ENCODE measurements at places on chromosomes 5 and 9.
A peak's percentile ranks its signal among the peaks of the same experiment; 100 is the strongest.

- DNase-seq: peak; percentile 74
Measured at GRCh38 chr5:2207416-2208238, 324.9 kb upstream of the IRX4 start.

GRCh38 chr9:124262649-124262972 is 4.9 kb downstream of the NEK6 start:
- peak; percentile 72 for DNase-seq

GRCh38 chr5:175867587-175868347 is 3.6 kb upstream of the CPLX2 start:
- DNase-seq: peak; percentile 74

DNA sequence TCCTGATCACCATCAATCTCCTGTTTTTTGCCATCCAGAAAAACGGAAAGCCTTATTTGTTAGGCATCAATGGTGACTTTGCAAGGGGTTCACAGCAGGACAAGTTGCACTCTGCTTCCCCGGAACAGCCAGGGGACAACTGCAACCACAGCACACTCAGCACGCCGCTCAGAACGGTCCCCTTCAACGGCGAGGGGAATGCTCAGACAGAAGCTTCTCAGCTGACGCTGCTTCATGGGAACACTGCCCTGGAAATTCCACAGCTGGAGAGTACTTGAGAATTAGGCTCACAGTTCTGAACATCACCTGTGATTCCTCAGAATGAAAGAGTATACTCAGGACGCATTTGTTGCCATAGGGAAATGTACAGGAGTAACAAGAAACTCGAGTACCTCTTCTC is 40.1 kb upstream of the PLPP6 start:
- DNase-seq: no peak

DNA sequence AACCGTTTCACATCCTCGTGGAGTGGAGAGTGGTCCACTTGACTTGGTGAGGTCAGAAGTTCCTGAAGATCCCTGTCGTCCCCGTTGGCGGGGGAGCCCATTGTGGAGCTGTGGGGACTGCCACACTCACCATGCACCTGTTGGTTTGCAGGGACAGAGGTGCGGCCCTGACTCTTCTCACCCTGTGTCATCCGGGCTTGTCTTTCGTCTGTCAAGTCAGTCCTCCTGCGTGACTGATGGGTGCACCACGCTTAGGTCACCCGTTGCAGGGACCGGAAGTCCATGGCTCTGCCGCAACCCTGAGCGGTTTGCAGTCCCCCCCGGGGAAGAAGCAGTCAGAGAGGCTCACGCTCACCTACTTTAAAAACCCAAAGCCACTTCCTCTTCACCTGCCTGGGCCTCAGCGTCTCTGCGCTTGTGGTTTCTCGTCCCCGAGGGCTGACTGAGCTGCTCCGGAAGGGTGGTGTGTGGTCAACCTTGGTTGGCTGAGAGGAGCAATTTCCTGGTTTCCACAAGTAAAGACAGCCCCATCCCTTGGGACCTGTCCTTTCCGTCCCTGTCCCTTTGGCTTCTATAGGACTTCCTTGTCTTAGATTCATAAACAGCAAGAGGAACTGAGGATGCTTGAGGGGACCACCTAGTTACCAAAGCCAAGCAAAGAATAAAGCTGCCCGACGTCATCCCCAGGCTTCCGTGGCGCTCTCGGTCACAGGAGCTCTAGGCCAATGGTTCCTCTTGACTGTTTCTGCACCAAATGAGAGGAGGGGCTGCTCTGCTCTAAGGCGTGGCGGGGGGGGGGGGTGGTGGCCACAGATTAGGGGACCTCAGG is 53.2 kb downstream of the USP20 start:
- DNase-seq: no peak

GRCh38 chr5:94691291-94691690 is 72.8 kb downstream of the SLF1 start:
- DNase-seq: no peak

DNA sequence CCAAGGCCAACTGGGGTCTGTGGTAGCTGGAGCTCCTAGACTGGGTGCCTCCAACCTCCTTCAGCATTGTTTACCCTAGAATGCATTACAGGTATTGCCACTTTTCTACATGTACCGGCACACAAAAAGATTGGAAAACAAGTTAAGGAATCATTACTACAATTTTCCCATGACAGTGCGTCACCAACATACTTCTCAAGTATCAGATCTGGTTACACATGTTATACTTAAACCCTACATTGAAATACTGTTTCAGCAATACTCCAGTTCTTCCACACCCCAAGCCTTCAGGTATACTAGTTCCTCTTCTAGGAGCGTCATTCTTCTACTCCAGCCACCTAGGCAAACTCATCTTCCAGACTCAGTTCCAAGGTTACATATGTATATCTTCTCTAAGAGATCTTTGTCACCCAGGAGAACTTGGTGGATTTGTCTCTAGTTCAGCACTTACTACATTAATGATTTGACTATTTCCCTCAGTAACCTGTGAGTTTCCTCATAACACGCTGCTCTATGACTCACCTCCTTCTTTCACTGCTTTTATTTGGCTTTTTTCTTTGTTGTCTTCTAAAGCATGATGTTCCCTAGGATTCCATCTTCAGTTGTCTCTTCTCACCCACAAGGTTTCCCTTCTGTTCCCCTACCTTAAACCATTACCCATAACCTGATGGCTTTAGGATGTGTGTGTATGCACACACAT is 217.0 kb downstream of the AP3B1 start:
- DNase-seq: no peak

GRCh38 chr5:107428303-107428813 is 242.4 kb downstream of the EFNA5 start:
- DNase-seq: no peak

DNA sequence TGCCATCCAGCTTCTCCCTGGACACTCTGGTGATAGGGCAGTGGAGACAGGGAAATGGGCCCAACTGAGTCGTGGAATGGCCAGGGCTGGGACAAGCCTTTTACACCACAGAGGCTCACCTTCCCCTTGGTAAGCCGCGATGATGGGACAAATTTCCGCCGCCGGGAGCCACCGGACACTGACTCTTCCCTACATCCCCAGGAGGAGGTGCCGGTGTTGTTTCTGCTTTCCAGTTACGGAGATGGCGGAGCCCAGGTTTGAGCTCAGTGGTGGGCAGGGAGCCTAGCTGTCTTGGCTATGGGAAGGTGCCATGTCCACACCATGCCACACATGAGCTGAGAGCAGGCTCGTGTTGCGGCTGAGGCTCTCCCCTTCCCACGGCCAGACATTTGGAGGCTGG is 19.9 kb upstream of the WNK2 start:
- DNase-seq: no peak

DNA sequence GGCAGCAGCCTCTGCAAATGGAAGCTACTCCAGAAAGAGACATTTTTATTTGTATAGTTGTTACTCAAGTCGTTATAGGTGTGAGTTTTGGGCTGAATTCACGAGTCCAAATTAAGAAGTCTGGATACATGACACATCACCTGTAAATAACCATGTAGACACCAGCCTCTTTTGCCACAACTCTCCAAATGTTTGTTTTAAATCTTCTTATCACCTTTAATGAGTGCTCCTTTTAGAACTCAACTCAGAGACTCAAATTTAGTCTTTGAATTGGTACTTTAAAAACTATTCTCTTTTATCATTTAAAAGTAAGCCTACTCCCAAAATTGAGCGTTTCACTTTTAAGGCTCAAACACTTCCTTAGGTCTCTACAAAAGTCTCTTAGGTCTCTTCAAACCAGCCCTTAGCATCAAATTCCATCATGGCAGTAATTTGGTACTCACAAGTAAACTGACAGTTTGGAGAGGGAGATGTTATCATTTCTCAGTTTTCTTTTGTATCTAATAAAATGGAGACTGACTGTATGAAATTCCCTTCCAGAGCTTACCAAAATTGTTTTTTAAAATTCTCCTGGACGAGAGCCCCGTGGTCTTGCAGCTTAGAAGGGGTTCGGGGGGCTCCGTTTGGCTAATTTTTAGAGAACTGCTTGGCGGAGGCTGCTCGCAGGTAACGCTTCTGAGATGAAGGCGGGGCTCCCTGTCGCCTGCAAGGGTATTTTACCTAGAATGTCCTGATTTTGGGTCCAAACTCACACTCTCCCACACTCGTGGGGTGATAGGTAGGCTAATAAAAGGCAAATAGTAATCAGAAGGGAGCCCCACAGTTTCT is 194.6 kb downstream of the MEF2C start:
- no peak for DNase-seq

DNA sequence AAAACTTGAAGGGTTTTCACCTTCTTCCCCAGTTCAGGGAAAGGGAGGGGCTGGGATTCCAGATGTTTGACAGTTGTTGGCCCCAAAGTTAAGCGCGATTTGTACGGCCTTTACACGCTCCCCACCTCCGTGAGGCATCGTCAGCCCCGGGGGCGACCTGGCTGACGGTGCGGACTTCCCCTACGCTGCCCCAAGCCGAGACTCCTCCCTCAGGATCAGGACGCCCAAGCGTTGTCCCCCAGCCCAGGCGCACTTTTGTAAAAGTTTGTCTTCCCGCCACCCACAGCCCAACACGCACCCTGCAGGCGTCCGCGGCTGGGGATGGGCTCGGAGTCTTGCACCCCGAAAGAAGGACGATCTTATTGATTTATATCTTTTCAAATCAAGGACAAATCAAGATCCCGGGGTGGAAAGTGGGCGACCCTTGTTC is 713 bp downstream of the MOB3B start:
- peak; percentile 80 for DNase-seq

GRCh38 chr5:136686192-136686872 is 321.0 kb upstream of the TRPC7 start:
- peak; percentile 92 for DNase-seq

GRCh38 chr5:108730617-108731340 is 16.9 kb upstream of the FER start:
- DNase-seq: no peak

GRCh38 chr5:147081311-147081764 is 153.5 kb upstream of the STK32A start:
- no peak for DNase-seq

DNA sequence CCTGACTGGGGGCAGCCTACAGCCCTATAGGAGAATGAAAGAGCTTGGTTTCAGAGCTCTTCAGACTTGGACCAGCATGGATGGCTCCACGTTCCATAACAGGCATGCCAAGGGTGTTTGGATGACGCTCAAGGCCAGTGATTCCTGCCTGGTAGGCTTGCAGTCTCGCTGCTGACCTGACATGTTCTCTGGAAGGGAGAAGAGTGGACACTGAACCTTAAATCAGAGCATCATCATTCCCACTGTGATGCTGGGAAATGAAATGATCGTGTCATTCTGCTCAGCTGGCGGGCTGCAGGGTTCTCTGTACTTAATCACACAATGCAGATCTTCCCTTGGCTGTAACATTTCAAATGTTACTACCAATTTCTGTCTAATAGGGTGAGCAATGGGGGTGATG is 57.0 kb downstream of the CFAP90 start:
- DNase-seq: no peak

GRCh38 chr5:171092194-171092593 is 216.9 kb upstream of the TLX3 start:
- DNase-seq: peak; percentile 10

DNA sequence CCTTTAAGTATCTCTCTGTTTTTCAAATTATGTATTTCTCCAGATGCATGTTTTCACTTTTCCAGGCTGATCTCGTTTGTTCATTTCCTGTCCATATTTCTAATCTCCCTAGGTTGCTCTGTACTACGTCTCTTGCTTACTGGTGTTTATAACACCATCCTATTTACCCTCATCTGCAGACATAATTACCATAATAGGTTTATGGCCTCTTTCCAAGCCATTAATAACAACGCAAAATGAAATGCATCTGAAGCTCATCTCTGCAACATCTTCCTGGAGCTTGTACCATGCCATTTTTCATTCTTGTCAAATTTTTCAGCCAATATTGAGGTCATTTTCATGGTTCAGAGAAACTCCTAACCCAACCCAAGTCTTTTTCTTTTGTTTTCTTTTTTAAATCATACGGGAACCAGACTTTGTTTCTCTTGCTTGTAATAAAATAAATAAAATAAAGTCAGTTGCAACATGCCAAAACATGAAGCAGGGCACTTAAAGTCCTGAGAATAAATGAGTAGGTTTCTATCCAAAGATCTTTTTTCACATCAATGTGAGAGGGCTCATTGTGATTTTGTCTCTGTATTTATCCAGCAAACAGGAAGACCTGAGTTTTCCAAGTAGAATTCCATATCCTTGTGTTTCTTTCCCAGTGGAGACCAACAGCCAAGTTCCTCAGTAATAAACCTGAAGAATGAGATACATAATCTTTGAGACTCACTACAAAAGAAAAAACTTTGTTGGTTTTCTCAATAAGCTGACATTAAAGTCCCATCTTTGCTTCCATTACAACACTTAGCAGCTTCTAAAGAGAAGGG is 37.0 kb downstream of the DPYSL3 start:
- DNase-seq: no peak

- no peak for DNase-seq
Measured at GRCh38 chr9:122179690-122180074, 20.0 kb downstream of the MORN5 start.

- DNase-seq: peak; percentile 95
Measured at GRCh38 chr5:79181419-79182022, 54.4 kb upstream of the JMY start.

- no peak for DNase-seq
Measured at GRCh38 chr5:56389261-56389660, 156.1 kb upstream of the ANKRD55 start.

GRCh38 chr5:107275333-107275732 is 395.4 kb downstream of the EFNA5 start:
- no peak for DNase-seq

DNA sequence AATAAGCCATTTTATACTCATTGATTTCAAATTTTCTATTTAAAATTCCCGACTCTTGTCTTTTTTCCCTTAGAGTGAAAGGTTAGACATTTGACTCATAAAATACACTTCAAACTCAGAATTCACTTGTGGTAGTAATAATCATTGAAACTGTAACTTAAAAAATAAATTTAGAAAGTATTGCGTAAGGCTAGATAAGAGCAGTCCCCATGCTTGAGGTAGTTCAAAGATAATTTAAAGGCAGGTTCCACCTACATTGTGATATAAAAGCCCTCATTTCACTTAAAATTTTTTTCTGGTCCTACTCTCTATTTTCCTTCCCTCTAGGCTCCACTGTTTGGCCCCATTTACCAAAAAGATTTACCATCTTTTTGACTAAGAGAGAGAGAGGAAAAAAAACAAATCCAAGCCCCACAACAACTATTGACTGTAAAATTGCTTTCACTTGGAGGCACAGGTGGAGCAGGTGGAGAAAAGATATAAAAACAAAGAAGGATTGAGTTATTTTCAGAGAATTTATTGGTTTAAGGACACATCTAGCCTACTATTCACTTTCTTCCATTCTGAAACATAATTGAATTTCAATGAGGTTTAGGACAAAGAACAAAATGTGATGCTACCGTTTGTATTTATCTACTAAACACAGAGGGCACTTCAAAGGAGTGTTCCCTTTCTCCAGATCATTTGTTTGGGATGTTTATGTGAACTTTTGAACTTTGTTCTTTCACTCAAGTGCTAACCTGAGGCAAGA is 61.0 kb downstream of the FBXO4 start:
- no peak for DNase-seq

- no peak for DNase-seq
Measured at GRCh38 chr5:131671409-131671808, 36.4 kb upstream of the RAPGEF6 start.

- no peak for DNase-seq
Measured at GRCh38 chr5:133824661-133825254, 143.7 kb downstream of the C5orf15 start.

All from mesendoderm (in vitro differentiated cells).